ENCODE measurements at places on chromosomes 3 and 15. TPM values are rescaled to one million over a fixed set of nuclear protein-coding genes. Genes with fewer than 3 reads are reported as not detected.
A peak's percentile ranks its signal among the peaks of the same experiment; 100 is the strongest.

DNA sequence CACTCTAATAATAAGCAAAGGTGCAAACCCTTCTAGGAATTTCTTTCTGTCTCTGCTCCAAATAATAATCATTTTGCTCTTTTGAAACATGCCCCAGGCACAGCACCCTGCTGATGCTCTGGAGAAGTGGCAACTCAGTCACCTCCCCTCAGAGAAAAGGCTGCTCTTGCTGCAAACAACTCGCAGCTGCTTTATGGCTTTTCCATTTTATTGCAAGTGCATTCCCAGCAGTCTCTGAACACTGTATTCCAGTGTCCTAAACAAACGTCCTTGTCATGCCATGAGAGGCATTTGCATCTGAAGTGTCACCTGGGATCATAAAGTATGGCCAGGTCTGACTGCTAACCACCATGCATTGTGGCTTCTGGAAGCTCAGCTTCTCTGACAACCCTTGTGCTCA is 358.1 kb upstream of the TRIM42 start:
- DNase-seq: no peak
- no peak overlapping the region for H3K27ac ChIP-seq
- H3K27me3 ChIP-seq: no peaks in the 10 kb centered on the region
- H3K4me1 ChIP-seq: no peaks in the 10 kb centered on the region

- H3K27me3 ChIP-seq: no peaks in the 10 kb centered on the region
- no peaks in the 10 kb centered on the region for H3K4me1 ChIP-seq
- H3K4me3 ChIP-seq: no peak overlapping the region
- no peak for DNase-seq
- H3K27ac ChIP-seq: no peak overlapping the region
- H3K36me3 ChIP-seq: no peaks in the 10 kb centered on the region
These were observed 67.8 kb upstream of the FSIP1 start for GRCh38 chr15:39850436-39850835.

DNA sequence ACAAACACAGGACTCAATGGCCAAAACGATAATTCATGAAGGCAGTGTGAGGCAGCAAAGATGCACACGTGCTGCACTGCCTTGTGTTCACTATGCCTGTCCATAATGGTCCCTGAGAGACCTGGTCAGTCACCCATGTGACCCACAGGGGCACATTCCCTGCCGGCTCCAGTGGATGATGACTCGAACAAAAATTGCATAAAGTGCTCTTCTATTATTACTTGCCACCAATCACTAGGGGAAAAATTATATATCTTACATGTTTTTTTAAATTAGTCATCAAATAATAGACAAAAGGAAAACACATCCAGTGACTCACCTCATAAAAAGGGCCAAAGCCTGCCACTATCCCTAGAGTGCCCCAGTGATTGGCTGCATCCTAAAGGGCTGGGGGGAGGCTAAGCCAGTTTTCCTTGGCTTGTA is 47.5 kb downstream of the UBP1 start:
- no peak overlapping the region for H3K4me3 ChIP-seq
- no peak for DNase-seq
- H3K4me1 ChIP-seq: no peaks in the 10 kb centered on the region
- no peak overlapping the region for H3K27ac ChIP-seq

GRCh38 chr15:97692301-97693015 is 268.0 kb upstream of the ARRDC4 start:
- H3K27me3 ChIP-seq: no peaks in the 10 kb centered on the region
- no peak overlapping the region for H3K27ac ChIP-seq
- no peaks in the 10 kb centered on the region for H3K36me3 ChIP-seq
- DNase-seq: no peak
- H3K4me1 ChIP-seq: no peaks in the 10 kb centered on the region

DNA sequence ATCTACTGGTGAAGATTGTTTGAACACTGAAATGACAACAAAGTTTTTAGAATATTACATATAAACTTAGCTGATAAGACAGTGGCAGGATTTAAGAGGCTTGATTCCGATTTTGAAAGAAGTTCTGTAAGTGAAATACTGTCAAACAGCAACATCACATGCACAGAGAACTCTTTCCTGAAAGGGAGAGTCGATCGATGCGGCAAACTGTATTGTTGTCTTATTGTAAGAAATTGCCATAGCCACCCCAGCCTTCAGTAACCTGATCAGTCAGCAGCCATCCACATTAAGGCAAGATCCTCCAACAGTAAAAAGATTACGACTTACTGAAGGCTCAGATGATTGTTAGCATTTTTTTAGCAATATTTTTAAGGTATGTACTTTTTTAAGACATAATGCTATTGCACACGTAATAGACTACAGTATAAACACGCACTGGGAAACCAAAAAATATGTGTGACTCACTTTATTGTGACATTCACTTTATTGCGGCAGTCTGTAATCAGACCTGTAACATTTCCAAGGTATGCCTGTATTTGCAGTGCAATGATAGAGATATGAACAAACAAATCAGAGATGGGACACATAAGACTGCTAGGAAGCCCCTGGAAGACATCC is 225.6 kb upstream of the UBE2E1 start:
- H3K27me3 ChIP-seq: no peaks in the 10 kb centered on the region
- no peak for DNase-seq
- H3K27ac ChIP-seq: no peak overlapping the region
- no peaks in the 10 kb centered on the region for H3K36me3 ChIP-seq
- no peak overlapping the region for H3K4me3 ChIP-seq

- no peaks in the 10 kb centered on the region for H3K27me3 ChIP-seq
- H3K4me3 ChIP-seq: no peak overlapping the region
- no peak overlapping the region for H3K27ac ChIP-seq
- peaks cover 10% of the 10 kb centered on the region for H3K4me1 ChIP-seq
- no peak for DNase-seq
- H3K36me3 ChIP-seq: no peaks in the 10 kb centered on the region
These were observed 2.2 kb upstream of the KPNA1 start for GRCh38 chr3:122516846-122517360.

GRCh38 chr3:43022121-43022520 is 43.0 kb downstream of the GASK1A start:
- no peak for DNase-seq
- no peak overlapping the region for H3K4me3 ChIP-seq
- no peaks in the 10 kb centered on the region for H3K27me3 ChIP-seq
- H3K36me3 ChIP-seq: no peaks in the 10 kb centered on the region
- H3K27ac ChIP-seq: no peak overlapping the region
- H3K4me1 ChIP-seq: no peaks in the 10 kb centered on the region

GRCh38 chr3:124007186-124007585 is 15.3 kb upstream of the ROPN1 start:
- no peak overlapping the region for H3K4me3 ChIP-seq
- DNase-seq: no peak
- H3K27ac ChIP-seq: no peak overlapping the region
- H3K36me3 ChIP-seq: no peaks in the 10 kb centered on the region

- no peaks in the 10 kb centered on the region for H3K27me3 ChIP-seq
- H3K4me3 ChIP-seq: no peak overlapping the region
- DNase-seq: no peak
- peaks cover 18% of the 10 kb centered on the region for H3K4me1 ChIP-seq
These were observed 4.1 kb downstream of the ITGB5 start for GRCh38 chr3:124882816-124883747.

- no peaks in the 10 kb centered on the region for H3K36me3 ChIP-seq
- no peak for DNase-seq
- H3K4me3 ChIP-seq: no peak overlapping the region
These were observed 1214.8 kb downstream of the NSUN3 start for GRCh38 chr3:95277613-95278012.

GRCh38 chr3:185831195-185831594 is 6.4 kb upstream of the IGF2BP2 start:
- H3K36me3 ChIP-seq: no peaks in the 10 kb centered on the region
- H3K27me3 ChIP-seq: peaks cover under 1% of the 10 kb centered on the region
- DNase-seq: no peak
- no peak overlapping the region for H3K4me3 ChIP-seq
- no peaks in the 10 kb centered on the region for H3K4me1 ChIP-seq

- H3K4me1 ChIP-seq: peaks cover 26% of the 10 kb centered on the region
- no peaks in the 10 kb centered on the region for H3K27me3 ChIP-seq
- H3K36me3 ChIP-seq: peaks cover 4% of the 10 kb centered on the region
- peak overlapping the region; percentile 49 for H3K27ac ChIP-seq
- DNase-seq: peak; percentile 42
- H3K4me3 ChIP-seq: no peak overlapping the region
These were observed 13.9 kb upstream of the ANPEP start for GRCh38 chr15:89828281-89829145.

- no peaks in the 10 kb centered on the region for H3K36me3 ChIP-seq
- no peaks in the 10 kb centered on the region for H3K27me3 ChIP-seq
- H3K27ac ChIP-seq: no peak overlapping the region
- H3K4me1 ChIP-seq: peaks cover 12% of the 10 kb centered on the region
- H3K4me3 ChIP-seq: no peak overlapping the region
These were observed 2.5 kb upstream of the MUC13 start for GRCh38 chr3:124937049-124937448.

GRCh38 chr15:72486144-72486543 is 12.0 kb downstream of the ARIH1 start:
- peaks cover 15% of the 10 kb centered on the region for H3K4me1 ChIP-seq
- no peak for DNase-seq
- H3K4me3 ChIP-seq: no peak overlapping the region
- no peaks in the 10 kb centered on the region for H3K36me3 ChIP-seq

- DNase-seq: no peak
- H3K27me3 ChIP-seq: no peaks in the 10 kb centered on the region
- H3K4me1 ChIP-seq: no peaks in the 10 kb centered on the region
These were observed 62.7 kb downstream of the CASR start for GRCh38 chr3:122246199-122246598.

DNA sequence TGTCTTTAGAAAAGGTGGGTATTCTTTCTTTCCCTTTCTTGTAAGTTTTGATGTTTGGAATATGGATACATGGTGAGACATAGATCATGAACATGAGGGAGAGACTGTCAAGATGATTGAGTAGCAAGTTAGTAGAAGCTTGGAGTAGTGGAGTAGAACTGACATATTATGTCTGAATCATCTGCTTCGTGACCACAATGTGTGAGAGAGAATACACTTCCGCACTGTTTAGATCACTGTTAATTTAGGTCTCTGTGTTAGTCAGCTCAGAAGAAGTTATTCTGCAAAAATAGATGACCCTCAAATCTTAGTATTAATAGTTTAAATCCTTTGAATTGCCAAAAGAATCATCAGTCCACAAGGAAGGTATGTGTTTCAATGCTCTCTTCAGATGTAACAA is 151.0 kb downstream of the OXSM start:
- H3K36me3 ChIP-seq: no peaks in the 10 kb centered on the region
- no peak for DNase-seq
- no peak overlapping the region for H3K27ac ChIP-seq
- H3K27me3 ChIP-seq: no peaks in the 10 kb centered on the region
- H3K4me3 ChIP-seq: no peak overlapping the region

DNA sequence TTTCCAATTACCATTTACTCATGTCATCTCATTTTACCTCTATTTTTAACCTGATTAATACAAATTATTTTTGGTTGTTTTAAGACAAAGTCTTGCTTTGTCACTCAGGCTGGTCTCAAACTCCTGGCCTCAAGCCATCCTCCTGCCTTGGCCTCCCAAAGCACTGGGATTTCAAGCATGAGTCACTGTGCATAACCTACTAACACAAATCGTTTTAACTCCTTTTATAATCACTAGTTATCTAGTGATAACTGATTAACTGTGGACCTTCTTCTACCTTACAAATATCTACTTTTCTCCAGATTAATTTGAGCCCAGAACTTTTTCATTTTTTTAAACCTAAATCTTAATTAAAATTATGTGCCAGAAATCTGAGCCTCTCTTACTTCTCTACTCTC is 4.6 kb downstream of the ATP13A3 start:
- peaks cover 22% of the 10 kb centered on the region for H3K4me1 ChIP-seq
- H3K36me3 ChIP-seq: no peaks in the 10 kb centered on the region
- no peak overlapping the region for H3K27ac ChIP-seq
- H3K27me3 ChIP-seq: no peaks in the 10 kb centered on the region

DNA sequence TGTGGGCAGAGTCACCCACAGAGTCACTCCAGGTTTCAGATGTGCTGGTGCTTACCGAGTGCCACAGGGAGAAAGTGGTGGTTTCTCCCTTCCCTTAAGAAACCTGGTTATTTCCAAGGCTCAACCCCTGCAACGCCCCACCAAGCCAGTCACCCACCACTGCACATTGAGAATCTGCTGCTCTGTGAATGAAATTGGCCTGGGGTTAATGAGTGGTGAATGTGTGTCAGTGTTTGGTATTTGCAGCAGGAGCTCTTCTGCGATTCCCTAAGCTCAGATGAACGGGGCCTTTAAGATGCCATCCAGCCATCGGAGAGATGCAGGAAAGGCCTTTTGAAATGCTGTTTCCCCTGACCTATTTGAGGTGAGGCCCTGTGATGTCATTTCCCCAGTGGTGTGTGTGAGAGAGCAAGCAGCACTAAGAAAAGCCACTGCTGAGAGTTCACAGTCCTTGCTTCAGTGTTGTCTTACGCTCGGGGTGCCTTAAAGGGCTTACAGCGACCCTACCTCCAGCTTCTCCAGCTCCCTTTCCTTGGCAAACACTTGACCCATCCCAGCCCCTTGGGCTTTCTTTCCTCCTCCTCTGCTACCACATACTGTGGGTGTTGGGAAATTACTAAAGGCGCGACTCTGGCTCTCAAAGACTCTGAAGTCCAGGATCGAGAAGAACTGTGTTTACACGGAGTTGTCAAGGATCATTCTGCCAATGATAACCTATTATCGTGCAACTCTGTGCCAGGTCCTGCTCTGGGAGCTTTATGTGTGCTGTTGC is 68.9 kb downstream of the SMAD3 start:
- DNase-seq: peak; percentile 54
- no peaks in the 10 kb centered on the region for H3K27me3 ChIP-seq
- no peaks in the 10 kb centered on the region for H3K36me3 ChIP-seq
- H3K27ac ChIP-seq: peak overlapping the region; percentile 86

DNA sequence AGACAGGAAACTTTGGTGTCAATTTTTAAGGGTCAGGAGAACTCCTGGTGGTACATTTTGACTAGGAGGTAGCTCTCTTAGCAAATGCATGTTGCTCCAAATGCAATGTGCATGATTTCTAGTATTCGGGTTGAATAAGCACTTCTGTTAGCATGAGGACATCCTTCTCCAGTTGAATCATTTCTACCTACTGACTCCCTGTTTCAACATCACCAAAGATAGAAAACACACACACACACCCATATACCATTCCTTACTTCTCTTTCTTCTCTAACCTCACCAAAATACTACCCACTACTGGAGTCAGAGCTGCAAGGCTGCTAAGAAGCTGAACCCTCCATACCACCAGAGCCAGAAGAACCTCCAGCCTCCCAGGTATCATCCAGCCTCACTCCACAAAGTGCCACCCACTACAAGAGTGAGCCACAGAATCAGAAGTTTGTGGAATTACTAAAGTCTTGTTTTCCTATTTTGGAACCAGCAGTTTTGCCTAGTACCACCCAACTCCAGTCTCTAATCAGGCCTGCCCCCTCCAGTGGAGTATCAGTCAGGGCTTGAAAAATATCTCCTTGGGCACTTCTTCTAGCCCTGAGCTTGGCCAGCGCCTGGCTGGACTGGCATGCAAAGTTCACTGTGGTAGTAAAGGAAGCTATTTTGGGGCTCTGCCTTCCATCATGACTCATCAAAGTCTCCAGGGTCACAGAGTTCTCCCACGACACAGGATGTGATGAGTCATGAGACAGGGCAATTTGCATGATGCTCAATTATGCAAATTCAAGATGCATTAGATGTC is 110.3 kb downstream of the CYP19A1 start:
- no peak overlapping the region for H3K27ac ChIP-seq
- no peaks in the 10 kb centered on the region for H3K27me3 ChIP-seq
- no peak for DNase-seq

The MRAS gene
- 9.6 TPM for total RNA-seq

The PAQR9 gene
- total RNA-seq: not detected

The UACA gene
- total RNA-seq: 19.5 TPM

The TNK2 gene
- total RNA-seq: 74.1 TPM

The TMEM62 gene
- total RNA-seq: 38.6 TPM

The SLC38A3 gene
- total RNA-seq: not detected
